Mammary epithelial cell (primary cell): ENCODE measurements at places on chromosomes 4 and X. TPM values are rescaled to one million over a fixed set of nuclear protein-coding genes. Genes with fewer than 3 reads are reported as not detected.

DNA sequence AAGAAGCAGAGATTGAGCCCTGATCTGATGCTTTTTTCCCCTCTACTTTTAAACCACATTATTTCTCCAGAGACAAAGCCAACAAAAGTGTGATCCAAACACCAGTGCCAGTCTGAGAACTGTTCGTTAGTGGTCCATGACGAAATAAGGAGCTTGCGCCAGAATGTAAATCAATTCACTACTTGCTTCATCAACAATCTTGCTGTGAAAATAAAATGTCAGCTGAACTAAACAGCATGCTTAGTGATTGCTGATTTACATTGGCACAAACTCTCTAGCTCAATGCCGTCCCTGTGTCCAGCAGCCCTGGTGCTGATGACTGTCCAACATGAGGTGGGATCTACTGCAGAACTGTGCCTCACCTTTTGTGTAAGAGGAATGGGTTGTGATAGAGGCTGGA lies 71.3 kb downstream of the SOX3 start:
- DNase-seq = no peak

DNA sequence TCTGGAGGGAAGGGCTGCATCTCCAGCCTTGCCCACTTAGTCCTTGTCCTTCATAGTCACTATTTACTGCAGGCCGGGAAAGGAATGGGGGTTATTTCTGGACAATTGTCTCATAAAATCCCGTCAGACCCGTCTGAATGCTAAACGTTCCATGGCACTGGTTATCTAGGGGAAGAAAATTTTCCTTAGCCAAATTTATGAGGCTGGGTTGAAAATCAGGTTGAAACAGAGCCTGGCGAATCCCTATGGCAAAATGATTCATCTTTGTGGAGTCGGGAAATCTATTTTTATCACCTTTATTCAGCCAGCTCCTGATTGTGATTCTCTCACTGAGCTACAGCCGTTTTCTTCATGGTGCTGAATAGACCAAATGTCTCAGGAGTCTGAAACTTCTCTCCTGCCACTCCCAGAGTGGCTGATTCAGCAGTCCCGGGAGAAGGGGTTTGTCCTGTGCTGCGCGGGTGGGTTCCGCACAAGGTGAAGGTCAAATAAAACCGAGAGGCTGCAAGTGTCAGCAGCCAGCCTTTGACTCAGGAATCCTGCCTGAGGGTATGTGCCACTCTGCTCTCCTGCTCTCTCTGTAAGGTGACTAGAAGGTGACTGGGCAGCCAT lies 1.0 kb downstream of the LIMCH1 start:
- peak; percentile 15 for DNase-seq

DNA sequence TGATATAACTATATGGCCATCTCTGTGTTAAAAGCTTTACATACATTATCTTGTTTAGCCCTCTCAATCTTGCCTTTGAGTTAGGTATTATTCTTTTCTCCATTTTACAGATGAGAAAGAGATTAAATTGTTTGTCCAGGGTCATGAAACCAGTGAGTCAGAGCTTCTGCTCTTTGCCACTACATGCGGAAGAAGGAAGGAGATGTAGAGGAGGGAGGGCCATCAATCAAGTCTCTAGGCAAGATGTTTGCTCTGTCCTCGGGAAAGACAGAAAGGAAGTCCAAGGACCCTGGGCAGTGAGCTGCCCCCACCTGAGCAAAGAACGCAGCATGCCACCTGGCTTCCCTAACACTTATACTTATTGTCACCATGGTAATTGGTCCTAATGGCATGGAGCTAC lies 133.7 kb upstream of the IL1RAPL2 start:
- peak; percentile 40 for DNase-seq

DNA sequence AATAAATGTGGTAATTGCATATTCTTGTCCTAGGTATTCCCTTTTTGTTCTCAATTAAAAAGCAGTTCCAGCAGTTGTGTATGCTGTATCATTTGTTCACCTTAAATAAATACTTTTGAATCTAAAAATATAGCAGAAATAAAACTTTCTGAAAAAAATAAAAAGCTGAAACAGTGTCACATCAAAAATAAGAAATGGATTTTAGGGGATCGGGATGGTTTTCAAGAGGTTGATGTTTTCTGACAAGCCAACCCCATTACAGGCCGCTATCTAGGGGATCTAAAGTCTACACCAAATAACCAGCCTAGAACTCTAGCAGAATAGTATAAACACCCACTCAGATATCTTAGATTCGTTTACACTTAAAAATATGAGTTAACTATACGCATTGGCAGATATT lies 95.4 kb upstream of the MAML3 start:
- DNase-seq = no peak

The CXCL11 gene
- 0.06 TPM for polyA plus RNA-seq

- DNase-seq = no peak
These were observed 1591.3 kb downstream of the ADGRL3 start for GRCh38 chr4:62791386-62791785.

- no peak for DNase-seq
These were observed 187.0 kb downstream of the ANKRD50 start for GRCh38 chr4:124525524-124525923.

- peak; percentile 58 for DNase-seq
These were observed 1.5 kb downstream of the FHDC1 start for GRCh38 chr4:152937336-152938236.

GRCh38 chr4:160175064-160175643 lies 1072.3 kb downstream of the RAPGEF2 start:
- peak; percentile 6 for DNase-seq

GRCh38 chrX:20487227-20487626 lies 220.5 kb upstream of the RPS6KA3 start:
- DNase-seq = peak; percentile 53

DNA sequence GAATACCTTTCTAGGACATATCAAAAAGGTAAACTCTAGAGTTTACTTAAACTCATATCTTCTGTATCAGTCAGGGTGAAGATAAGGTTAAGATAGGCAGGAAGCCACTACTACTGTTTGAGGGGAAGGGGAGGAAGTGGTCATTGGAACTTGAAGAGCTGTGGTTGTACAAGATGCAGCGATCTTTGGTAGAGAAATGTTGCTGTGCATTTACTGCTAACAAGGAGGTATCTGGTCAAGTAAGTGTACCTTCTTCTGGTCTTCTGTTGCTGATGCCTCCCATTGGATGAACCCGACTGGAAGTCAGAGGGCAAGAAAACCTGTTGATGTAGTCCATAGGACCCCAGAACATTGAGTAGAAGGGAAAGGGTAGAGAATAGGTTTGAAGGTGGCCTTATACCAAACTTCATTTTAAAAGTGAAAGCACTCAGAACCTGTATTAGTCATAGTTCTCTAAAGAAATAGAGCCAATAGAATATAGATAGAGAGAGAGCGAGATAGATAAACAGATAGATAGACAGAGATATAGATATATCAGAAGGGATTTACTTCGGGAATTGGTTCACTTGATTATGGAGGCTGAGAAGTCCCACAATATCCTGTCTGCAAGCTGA lies 47.9 kb upstream of the TSPAN5 start:
- DNase-seq = no peak
